HT-29 (cell line): ENCODE measurements at places on chromosomes 4 and X.

- DNase-seq = no peak
Observed at GRCh38 chr4:151665022-151665784, 95.6 kb downstream of the GATB start.

DNA sequence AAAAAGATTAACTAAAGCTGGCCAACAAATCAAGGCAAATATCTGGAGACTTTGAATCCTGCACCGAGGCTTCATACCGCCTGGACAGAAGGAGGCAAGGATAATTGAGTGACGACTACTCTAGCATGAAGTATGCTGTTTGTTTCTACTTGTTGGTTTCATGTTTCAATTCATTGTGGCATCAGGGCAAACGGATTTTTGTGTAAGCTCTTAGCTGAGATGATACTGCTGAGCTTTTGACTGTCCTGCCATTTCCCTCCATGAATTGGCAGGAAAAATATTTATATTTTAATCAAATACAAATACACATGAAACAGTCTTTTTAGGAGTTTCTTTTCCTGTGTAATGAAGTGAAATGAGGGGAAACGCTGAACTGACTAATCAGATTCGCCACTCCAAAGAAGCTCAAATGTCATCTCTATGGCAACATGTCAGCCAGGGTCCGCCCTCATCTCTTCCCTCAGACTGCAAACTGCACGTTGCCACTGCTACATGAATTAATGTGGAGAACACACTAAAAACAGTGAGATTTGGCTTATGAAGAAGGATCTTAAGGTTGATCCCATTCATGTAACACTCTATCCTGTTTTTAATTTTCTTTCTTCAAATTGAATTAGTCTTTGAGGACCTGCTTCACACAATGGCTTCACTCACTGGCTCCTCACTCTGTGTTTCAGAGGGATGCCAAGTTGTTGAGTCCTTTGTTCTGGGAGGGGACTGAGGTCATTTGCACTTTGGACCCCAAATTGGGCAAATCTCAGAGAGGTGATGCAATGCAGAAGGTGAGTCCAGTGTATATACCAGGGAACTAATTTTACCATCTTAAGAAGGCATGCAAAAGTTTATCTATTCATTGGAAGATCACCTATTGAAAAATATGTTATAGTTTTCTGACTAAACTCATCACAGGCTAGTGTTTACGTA lies 149.6 kb upstream of the MID1 start:
- no peak for DNase-seq

- no peak for DNase-seq
Observed at GRCh38 chr4:56250776-56251175, 136.5 kb downstream of the AASDH start.

DNA sequence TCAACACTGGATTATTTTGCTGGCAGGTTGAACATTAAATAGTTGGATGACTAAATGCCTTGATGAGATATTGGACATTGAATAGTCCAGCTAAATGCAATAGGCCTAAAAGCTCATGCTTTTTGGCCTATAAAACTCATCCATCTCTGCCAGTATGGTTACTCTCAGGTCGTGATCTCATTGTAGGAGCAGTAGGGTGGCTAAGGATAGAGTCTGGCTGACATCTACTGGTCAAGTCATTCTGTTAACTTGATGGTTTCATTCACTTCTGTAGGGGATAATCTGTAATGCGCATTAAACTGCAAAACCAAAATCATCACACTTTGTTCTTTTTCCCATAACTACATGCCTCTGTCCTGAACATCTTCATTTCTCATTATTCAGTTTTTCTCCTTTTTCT lies 227.0 kb downstream of the DKK2 start:
- peak; percentile 70 for DNase-seq

DNA sequence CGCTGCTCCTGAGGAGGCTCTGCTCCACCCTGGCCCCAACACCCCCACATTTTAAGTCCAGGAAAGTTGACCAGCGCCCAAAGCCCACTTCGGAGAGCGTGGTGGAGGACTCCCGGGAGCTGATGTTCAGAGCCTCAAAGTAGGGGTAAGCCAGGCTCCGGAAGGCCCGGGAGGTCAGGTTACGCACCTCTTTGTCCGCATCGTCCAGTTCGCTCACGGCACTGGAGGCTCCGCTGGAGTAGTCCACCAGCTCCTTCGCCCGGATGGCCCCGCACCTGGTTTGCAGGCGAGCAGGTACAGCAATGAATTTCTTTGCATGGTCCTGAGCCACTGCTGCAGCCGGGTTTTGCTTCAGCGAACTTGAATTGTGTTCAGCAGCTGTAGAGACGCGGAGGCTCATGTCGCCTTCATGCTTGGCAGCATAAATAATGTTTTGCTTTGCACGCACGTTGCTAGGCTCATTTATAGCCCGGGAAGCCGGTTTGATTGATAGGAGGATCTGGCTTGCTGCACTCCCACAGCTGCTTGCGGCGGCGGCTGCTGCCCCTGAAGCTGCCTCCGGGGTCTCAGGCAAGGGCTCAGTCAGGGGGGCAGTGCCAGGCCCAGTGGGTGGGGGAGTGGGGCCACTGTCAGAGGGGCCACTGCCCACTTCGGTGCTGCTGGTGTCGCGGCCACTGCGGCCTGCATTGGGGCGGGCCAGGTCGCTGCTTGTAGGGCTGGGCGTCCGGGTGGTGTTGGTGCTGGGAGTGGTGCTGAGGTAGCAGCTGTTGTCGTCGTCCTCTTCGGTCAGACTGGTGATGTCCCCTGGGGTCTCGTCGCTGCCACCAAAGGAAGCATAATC lies 4.8 kb downstream of the C4orf54 start:
- no peak for DNase-seq

DNA sequence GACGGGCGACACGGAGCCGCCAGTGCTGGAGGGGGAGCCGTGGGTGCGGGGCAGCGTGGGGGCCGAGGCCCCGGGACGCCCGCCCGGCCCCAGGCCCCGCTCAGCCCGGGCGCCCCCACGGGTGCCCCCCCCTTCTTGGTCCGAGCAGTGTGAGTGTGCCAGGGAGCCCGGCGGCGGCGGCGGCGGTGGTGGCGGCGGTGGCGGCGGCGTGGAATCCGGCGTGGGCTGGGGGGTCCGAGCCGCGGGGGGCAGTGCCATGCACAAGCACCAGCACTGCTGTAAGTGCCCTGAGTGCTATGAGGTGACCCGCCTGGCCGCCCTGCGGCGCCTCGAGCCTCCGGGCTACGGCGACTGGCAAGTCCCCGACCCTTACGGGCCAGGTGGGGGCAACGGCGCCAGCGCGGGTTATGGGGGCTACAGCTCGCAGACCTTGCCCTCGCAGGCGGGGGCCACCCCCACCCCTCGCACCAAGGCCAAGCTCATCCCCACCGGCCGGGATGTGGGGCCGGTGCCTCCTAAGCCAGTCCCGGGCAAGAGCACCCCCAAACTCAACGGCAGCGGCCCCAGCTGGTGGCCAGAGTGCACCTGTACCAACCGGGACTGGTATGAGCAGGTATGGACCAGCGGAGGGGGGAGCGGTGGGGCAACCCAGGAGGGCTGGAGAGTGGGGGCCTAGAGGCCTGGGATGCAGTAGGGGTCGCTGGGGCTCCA lies 466 bp downstream of the DLG3 start:
- DNase-seq = no peak

- DNase-seq = peak; percentile 96
Observed at GRCh38 chr4:98143001-98143899, at the start of gene STPG2. Gene STPG2 (minus strand): TSS chr4:98143476.

DNA sequence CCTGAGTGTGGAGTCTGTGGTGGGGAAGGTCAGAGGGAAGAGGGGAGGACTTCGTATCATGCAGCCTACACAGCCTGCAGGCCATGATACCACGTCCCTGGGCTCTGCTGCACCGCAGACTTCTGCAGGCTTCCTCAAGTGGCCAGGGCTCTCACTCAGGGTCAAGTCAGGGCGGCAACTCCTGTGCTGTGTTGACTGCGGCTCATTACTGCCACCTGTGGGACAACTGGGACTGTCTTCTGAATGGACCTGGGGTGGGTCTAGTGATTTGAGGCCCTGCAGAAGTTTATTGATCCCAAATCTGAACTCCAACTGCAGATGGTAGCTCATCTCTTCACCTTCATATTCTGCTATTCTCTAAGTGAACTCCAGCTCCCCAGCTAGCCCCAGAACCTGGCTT lies 167.1 kb downstream of the NSUN7 start:
- peak; percentile 77 for DNase-seq

DNA sequence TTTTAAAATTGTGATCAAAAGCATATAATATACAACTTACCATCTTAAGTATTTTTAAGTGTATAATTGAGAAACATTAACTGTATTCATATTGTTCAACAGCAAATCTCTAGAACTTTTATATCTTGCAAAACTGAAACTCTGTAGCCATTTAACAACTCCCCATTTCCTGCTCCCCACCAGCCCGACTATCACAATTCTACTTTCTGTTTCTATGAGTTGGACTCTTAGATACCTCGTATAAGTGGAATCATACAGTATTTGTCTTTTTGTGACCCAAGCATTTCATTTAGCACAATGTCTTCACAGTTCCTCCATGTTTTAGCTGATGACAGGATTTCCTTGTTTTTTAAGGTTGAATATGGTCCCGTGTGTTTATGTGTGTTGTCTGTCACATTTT lies 106.0 kb downstream of the LRBA start:
- no peak for DNase-seq

DNA sequence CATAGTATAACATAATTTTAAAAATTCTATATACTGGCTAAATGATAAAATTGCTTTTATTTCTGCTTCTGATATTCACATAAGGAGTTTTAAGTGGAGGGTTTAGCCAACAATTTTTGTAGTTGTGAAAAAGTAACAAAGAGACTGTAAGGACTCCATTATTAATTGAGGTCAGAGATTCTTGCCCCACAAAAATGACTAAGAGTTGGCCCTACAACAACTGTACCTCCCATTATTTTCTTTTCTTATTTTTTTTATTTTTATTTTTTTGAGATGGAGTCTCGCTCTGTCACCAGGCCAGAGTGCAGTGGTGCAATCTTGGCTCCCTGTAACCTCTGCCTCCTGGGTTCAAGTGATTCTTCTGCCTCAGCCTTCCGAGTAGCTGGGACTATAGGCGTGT lies 9.4 kb upstream of the ADH1B start:
- DNase-seq = no peak

- DNase-seq = no peak
Observed at GRCh38 chr4:177178246-177178645, 131.4 kb upstream of the NEIL3 start.
